NCI-H1105 treated with DMSO at 0.1 percent for 48 hours (cell line): ENCODE measurements at places on chromosomes 5 and 9.

- no peak for DNase-seq
Measured at GRCh38 chr5:9470410-9470809, 75.5 kb downstream of the SEMA5A start.

- no peak for DNase-seq
Measured at GRCh38 chr5:114430532-114430931, 68.7 kb downstream of the KCNN2 start.

GRCh38 chr9:72871685-72872084 lies 81.2 kb downstream of the ALDH1A1 start:
- DNase-seq = peak; percentile 47

DNA sequence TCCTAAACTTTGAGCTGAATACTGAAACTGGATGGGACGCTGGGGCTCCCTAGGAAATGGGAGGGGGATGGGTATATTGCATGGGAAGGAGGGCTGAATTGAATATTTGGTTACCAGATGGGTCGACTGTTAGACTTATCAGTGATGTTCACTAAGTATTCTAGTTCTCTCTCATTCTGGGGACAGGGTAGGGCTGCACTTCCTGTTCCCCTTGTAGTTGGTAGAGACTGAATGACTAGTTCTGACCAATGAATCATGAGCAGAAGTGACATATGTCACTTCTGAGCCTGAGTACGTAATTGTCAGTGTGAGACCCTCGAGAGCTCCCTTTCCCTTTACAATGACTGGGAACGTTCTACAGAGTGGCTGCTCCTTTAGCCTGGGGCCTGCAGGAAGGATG lies 55.5 kb upstream of the DMRT1 start:
- no peak for DNase-seq

GRCh38 chr5:178626484-178627258 lies at the start of gene CLK4:
Gene CLK4, minus strand, starts transcription at chr5:178627050. Its CDS starts 3,634 bp downstream, at chr5:178623416.
- peak; percentile 68 for DNase-seq

GRCh38 chr5:41863871-41864486 lies 6.2 kb downstream of the OXCT1 start:
- DNase-seq = no peak

DNA sequence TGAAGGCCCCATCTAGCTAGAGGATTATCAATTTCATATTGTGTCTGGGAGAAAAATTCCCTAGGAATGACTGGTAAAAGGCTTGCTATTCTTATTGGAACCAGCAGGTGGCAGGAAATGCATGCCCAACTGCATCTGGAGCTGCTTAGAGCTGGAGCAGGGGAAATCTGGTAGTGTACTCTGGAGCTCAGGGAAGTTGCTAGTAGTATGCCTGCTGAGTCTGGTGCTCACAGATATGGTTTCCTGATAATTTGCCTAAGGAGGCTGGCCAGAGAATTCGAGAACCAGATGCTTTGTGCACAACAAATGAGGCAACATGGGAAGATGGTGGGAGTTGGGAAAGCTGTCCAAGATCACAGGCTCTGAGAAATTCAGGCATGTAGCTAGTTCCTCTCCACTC lies 53.7 kb downstream of the G3BP1 start:
- peak; percentile 51 for DNase-seq
